Central memory CD8-positive, alpha-beta T cell (primary cell): ENCODE measurements at places on chromosomes 16 and 17.

GRCh38 chr16:27193300-27193990 is 9.9 kb upstream of the KDM8 start:
- no peak for DNase-seq

DNA sequence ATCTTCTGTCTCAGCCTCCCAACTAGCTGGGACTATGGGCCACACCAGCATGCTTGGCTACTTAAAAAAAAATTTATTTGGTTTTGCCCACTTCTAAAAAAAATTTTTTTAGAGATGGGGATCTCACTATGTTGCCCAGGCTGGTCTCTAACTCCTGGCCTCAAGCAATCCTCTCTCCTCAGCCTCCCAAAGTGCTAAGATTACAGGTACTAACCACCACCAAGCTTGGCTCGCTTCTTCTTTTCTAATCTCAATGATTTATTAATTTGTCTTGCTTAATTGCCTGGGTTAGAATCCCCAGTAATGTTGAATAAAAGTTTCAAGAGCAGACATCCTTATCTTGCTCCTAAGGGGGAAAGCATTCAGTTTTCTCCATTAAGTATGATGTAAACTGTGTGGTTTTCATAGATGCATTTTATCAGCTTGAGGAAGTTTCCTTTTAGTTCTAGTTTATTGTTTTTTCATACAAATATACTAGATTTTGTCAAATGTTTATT is 65.8 kb upstream of the NACA2 start:
- DNase-seq = no peak

DNA sequence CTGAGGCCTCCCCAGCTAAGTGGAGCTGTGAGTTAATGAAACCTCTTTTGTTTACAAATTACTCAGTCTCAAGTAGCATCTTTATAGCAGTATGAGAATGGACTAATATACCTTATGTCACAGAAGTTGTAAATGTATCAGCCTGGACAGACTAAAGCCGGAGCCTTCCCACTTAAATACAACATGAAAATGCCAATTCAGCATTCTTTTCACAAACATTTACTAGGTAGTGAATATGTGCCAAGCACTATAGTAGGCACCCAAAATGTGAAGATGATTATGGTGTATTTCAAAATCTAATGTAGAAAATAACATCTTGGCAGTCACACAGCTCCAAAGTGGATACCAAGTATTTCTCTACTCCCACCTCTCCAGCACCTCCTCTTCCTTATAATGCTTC is 693.0 kb downstream of the KCNJ2 start:
- DNase-seq = no peak

DNA sequence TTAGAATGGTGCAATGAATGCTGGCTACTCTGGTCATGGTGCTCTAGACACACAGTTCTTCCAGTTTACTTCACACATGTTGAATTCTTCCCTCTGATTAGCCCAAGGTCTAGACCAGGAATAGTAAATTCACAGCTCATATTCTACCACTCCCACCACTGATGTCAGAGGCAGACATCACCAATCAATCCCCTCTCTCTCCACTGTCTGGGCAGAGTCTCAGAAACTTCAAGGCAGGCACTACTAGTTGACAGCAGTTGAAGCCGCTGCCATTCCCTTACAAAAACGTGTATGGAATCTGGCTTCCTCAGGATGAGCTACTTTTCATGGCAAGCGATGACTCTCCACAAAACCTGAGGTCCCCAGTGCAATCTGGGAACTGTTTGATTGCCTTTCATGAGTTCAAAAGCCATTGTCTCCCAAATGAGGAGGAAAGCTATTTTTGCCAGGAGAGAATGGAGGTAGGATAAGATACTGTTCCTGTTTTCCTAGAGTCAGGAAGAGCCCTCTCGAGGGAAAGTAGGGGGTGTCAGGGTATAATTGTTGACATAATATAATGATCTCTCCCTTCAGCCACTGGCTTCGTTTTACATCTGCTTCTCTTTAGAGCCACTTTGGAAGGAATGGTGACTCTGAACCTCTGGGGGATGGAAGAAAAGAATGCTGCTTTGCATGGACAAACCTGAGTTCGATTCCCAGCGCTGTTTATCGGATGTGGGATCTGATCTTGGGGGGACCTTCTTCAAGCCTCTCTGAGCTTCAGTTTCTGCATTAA is 90.0 kb downstream of the FOXL1 start:
- DNase-seq = no peak

DNA sequence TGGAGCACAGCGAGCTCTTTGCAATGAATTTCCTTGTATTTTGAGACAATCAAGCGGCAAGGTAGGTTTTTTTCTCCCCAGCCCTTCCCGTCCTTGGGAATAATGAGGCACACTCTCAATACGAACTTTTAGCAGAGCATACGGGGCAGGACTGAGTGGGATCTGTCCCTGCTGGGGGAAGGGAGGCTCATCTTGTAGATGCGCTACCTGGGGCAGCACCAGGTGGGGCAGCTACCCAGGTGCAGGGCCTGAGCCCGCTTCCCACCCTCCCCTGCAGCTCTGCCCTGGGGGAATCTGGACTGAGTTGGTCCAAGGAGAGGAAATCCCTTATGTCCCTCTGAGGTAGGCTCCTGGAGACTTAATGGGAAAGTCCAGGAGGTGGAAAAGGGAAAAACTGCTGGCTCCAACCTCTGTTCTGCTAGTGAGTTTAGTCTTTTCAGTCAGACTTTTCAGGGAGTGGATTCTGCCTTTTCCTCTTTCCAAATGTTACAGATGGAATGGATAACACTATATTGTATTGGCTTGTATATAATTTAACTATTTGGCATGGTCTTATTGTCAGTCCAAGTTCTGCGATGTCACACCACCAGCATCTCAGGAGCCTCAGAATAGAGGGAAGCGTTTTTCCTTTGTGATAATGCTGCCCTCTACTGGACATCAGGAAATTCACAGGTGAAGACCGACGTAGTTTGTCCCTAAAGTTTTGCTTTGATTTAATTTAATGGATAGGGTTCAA is 9.6 kb upstream of the CES1 start:
- DNase-seq = no peak

DNA sequence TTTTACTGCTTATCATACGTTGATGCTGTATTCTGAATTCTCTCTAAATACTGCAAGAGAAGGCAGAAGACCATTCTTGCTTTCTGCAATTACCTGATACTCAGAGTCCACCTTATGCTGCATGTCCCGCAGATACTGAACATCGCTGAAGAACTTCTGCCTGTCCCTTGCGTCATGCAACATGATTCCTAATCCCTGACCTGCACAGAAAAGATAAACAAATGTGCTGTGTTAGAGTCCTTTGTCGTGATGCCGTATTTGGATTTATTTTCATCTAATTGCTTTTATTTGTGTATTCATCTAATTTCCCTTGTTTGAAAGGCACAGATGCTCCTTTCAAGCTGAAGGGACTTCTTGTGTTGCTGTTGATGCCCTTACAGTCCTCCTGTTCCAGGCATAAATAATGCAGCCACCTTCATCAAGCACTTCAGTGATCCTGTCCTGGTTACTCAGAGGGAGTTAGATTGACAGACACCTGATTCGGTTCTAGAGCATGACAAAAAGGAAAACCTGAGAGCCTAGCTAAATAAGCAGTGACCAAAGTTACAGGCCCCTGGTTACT is 6.5 kb downstream of the MARCHF10 start:
- DNase-seq = no peak

- no peak for DNase-seq
These were observed 2.8 kb downstream of the RBFOX3 start for GRCh38 chr17:79607940-79608623.
